RWPE2 (cell line): ENCODE measurements at places on chromosomes 4 and X.

- no peak for DNase-seq
These were observed 208.5 kb downstream of the INPP4B start for GRCh38 chr4:142637614-142638013.

DNA sequence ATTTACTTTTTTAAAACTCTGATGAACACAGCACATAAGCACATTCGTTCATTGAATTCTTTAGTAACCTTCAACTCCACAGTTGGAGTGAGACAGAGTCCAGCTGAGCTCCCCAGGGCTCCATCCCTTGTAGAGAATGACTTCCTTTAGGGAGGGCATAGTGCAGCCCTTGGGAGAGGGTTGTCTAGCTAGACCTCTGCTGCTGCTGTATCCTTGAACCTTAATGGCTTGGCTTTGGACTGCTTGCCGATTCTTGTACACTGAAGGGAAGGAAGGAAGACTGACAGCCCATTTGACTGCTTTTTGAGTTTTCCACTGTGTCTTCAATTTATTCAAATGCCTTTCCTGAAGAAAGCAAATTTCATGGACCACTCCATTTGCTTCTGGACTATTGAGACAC is 19.4 kb upstream of the FGG start:
- DNase-seq, result no peak

- no peak for DNase-seq
These were observed 147.1 kb downstream of the NHS start for GRCh38 chrX:17521871-17522693.

DNA sequence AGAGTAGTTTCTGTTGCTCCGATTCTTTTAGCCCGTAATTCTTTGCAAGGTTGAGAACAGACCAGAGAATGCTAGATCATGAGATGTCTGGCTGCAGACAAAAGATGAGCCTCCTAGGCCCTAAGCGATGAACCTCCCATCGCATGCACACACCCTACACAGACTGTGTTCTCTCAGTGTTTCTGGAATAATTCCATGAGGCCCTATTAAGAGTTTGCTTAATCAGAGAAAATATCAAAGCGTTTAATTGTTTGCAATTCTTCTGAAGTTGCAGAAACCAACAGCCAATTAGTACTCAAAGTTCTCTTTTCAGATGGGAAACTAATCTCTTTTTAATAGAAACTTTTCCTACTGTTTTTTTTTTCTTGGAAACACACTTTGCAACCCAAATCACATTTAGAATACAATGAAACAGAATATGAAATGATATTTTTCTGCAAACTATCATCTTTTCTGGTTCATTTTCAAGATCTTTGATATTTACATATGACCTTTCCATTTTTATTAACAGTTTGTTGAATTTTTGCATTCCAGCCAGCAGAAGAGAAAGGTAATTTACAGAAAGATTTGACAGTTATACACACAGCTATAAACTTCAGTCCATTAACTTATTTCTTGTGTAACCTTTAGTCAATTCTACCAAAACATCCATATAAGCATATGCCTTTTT is 1525.6 kb downstream of the ARAP2 start:
- no peak for DNase-seq

DNA sequence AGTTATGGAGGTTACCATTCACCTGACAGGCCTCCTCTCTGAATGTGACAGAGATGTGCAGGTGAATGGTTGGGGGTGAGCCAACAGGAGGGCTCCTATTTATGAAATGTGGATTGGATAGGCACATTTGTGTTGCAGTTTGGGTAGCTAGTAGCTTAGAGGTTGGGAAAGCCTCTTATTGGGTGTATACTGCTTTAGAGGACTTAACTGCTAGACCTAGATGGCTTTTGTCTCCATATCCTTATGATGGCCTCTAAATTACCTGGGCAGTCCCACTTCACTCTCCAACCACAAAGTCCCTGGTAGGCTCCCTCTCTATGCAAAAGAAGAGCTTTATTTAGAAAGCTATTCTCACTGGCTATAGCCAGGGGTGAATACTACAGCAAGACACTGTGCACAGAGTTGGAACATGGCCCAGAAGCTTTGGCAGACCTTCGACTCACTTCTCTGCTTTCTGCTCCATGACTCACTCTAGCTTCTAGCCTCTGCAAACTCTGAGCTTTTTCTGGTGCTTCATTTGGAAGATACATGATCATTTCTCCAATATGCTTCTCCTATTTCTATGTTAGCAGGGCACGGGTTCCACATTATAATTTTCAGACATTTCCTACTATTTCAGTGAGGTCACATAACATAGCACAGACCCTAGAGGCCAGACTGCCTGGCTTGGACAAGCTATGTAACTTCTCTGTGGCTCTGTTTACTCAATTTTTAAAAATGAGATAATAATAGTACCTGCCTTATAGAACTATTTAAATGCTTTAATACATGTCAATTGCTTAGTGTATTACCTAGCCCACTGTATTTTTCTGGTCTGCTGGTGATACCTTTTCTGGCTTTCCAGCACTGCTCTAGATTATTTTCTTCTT is 6.0 kb upstream of the VGLL1 start:
- no peak for DNase-seq

GRCh38 chrX:126124721-126125120 is 41.4 kb downstream of the DCAF12L2 start:
- DNase-seq, result no peak

DNA sequence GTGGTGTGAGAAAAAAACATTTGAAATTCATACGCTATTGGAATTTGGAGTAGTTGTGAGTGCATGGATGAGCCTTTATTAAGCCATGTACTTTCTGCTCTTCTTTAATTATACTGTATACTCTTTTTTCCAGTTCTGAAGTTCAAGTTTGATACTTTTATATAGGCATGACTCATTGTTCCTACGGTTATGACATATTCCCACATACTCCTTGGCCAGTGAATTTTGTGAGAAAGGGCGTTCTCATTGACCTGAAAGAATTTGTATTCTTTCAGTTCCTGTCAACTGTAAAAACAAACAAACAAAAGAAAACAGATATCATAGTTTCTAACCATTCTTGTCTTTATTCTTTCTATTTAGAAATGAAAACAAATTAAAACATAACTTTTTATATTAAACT is 407.3 kb downstream of the MAPK10 start:
- no peak for DNase-seq

- no peak for DNase-seq
These were observed 7.5 kb upstream of the HAUS7 start for GRCh38 chrX:153477901-153478300.

DNA sequence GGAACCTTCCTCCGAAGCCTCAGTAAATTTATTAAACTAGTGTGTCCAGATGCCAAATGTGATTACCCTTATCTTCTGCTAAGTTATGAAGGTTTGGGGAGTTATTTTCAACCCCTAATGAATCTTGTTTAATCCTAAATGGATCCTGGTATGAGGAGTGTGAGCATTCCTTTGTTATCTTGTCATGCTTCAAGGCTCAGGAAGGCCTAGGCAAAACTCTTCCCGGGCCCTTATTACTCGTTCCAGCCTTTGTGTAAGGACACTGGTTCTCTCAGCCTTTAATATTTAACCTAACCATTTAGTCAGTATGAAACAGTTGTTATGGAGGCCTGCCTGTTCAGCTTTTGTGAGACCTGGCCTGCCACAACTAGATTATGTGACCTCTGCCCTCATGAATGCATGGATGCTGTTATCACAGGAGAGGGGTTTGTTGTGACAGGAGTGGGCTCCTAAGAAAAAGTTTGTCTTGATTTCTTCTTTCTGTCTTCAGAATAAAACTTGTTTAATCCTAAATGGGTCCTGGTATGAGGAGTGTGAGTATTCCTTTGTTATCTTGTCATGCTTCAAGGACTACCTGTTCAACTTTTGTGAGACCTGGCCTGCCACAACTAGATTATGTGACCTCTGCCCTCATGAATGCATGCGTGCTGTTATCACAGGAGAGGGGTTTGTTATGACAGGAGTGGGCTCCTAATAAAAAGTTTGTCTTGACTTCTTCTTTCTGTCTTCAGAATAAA is 181.7 kb downstream of the SLC39A8 start:
- DNase-seq, result no peak

- no peak for DNase-seq
These were observed 113.7 kb downstream of the USP46 start for GRCh38 chr4:52545099-52546069.

- DNase-seq, result no peak
These were observed 131.9 kb downstream of the ANXA5 start for GRCh38 chr4:121564840-121565375.

- DNase-seq, result no peak
These were observed 109.3 kb downstream of the AFF2 start for GRCh38 chrX:148609515-148610327.

DNA sequence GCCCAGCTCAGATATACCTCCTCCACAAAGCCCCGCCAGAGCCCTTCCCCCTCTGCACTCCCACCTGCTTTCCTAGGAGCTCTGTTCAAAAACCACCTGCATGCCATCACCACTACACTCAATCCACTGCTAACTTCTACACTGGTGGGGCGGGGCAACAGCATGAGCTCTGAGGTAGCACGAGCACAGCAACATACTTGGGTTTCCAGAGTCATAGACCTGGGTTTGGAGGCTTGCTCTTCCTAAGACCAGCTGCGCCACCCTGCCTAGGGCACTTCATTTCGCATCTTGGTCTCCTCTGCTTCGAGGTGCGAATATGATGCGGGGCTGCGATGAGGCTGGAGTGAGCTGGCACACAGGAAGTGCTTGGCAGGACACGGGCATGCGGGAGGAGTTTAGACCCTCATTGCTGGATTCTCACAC is 3.6 kb downstream of the SASH3 start:
- DNase-seq, result no peak

GRCh38 chr4:4752025-4752424 is 107.4 kb upstream of the MSX1 start:
- DNase-seq, result no peak

DNA sequence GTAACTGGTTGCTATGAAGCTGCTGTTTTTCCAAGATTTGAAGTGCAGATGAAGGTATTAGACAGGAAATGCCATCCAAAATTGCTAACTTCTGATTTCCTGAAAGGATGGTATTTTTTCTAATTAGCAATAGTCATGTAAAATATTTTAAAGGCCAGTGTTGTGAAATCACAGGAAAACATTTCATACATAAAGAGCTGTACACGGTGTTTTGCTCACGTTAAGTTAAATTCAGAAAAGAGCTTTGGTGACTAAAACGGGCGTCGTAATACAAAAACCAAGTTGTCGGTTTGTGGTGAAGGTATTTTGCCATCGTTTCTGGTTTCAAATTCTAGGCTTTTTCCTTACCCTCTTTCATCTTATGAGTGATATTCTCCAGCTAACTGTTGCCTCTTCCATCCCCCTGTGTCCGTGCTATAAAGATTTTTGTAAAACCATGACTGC is 39.8 kb downstream of the AFF1 start:
- no peak for DNase-seq

DNA sequence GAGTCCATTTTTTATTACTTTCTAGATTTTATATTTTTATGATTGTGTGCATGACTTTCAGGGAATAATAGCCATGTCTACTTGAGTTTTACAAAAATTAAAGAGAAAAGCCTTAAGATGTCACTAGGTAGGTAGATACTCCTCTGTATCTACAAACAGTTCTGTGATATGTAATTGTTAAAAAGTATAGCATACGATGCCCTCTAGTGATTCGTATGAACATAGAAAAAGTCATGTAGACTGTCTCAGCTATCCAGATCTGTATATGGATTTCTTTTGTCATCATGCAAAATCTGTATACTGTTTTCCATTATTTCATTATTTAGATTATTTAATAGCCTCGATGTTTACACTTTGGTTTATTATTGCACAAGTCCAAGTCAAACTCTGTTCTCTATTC is 856.6 kb downstream of the CENPC start:
- no peak for DNase-seq

- DNase-seq, result no peak
These were observed 54.6 kb downstream of the PROM1 start for GRCh38 chr4:16029262-16029661.

DNA sequence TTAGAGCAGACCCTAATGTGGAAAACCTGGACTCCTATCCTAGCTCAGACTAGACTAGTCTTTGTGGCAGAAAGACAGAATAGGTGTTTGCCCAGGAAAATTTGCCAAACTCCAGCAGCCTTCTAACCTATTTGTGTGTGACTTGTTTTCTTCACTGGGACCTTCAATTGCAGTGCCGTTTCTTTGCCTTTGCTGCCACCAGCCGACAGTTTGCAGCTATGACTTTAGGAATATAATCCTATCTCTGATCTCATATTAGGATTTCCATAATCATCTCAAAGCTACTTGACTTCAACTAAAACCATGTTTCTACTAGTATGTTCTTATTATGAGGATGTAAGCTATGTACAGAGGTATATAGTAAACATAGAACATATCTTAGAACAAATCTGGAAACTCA is 60.2 kb upstream of the PGAM4 start:
- no peak for DNase-seq

GRCh38 chr4:164959896-164960295 is 17.6 kb downstream of the TRIM61 start:
- no peak for DNase-seq

- DNase-seq, result no peak
These were observed 98.9 kb downstream of the SYTL5 start for GRCh38 chrX:38105216-38105725.

DNA sequence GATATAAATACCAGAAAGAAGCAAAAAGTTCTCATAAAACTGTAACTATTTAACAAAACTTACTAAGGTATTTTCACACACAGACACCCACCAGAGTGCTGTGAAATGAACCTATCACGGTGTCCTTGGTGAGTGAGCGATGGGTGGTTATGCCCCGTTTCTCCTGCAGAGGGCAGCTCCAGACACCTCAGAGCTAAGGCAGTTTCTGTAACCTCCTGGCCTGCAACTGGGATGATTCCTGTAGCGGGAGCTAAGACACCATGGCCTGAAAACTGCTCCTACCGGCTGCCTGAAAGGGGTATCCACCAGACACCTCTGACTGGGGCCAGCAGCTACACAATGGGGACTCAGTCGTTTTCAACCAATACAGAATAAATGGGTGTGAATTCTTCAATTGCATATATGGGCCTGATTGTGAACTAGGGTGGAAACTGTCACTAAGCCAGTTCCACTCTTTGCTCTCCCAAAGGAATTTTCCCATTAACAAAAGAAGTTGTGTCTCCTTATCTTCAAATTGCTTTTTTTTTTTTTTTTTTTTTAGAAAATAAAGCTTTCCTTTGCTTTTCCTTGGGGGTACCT is 2375.8 kb upstream of the TENM3 start:
- DNase-seq, result no peak

- no peak for DNase-seq
These were observed 1.8 kb upstream of the BCORL1 start for GRCh38 chrX:129980540-129981199.

- DNase-seq, result no peak
These were observed 41.3 kb downstream of the PLS3 start for GRCh38 chrX:115602308-115602707.

DNA sequence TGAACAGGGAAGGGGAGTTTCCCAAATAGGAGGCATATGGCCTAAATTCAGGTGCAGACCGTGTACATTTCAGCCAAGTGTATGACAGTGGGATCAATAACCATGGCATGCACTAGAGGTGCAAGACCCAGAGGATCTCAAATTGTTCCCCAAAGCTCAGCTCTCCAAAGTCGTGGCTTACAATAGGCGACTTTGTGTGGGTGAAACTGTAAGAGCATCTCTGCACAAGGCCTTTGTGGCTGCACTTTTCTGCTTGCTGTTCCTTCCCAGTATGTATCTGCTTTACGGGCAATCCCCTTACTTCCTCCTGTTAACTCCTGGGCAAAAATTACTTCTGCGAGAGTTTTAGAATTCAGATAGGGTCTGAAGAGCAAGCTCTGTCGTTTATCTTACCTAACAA is 518.3 kb upstream of the ZFP42 start:
- no peak for DNase-seq
